Activated CD8-positive, alpha-beta memory T cell treated with anti-CD3 and anti-CD28 coated beads for 4 hours (primary cell): ENCODE measurements at places on chromosomes 2 and 18.

GRCh38 chr2:235066895-235067294 lies 115.1 kb downstream of the SH3BP4 start:
- DNase-seq: no peak

DNA sequence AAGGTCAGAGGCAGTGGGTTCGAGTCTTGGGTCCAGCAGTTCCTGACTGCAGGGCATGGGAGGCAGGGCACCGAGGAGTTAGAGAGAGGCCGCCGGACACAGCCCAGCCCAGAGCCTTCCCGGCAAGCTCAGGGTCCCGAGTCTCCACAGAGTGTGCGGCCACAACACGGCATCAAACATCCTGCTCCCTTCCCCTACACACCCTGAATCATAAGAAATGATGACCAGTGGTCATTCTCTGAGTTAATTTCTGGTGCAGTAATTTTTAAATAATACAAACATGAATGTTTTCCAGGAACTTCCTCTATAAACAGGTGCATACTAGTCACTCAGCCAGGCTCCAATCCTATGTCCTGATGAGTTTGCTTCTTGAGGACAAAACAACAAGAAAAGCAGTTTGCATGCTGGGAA lies 118.0 kb downstream of the PXDN start:
- no peak for DNase-seq

- DNase-seq: no peak
These were observed 13.2 kb downstream of the BIN1 start for GRCh38 chr2:127093648-127094210.

DNA sequence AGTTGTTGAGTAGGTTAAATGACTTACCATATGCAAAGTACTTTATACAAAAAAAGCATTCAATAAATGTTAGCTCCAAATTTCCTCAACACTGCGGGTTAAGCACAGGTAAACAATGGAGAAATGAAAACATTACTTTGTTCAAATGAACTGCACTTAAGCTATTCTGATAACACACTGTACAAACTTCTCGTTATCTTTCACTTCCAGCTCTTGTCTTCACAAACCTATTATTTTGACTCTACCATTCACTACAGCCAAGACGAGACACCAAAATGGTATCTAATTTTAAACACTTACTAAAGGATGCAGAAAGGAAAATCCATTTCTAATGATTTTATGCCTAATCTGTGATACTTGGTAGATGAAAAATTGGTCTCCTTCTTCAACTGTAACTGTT lies 43.8 kb downstream of the SLC40A1 start:
- no peak for DNase-seq

- no peak for DNase-seq
These were observed 86.8 kb downstream of the MAIP1 start for GRCh38 chr2:200042102-200042735.

DNA sequence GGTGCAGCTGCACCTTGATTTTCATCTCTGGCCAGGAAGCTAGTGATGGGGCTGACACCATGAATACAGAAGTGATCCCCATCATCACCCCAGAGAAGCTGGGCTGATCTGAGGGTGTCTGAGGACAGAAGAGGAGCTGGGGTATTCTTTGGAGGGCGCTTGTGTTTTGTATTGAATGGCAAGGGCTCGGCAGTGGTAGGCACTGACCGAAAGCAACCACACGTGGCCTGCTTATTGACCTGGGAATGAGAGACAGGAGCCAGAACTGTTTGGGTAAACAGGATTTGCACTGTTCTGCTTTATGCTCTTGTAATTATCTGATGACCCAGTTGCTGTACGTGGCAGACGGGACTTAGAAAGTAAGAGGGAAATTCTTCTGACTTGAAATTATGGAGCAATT lies 62.6 kb upstream of the RPL31 start:
- no peak for DNase-seq

- DNase-seq: no peak
These were observed 21.4 kb upstream of the STON1 start for GRCh38 chr2:48508461-48509124.

DNA sequence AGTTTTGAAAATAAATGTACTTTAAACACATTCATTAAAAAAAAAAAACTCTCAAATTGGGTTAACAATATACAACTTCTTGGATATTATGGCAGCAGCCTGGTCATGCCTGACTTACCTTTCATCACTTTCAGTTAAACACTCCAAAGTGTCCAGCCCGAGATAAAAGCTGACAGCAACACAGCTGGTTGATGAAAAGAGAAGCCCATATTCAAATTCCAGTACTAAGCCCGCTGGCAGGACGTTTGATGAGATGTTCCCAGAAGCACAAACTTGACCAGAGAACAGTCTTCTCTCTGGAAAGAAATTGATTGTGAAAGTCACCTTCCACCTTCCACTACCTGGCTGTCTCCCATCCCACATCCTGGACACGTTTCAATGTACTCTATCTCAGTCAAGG lies 586.3 kb downstream of the TDRD15 start:
- DNase-seq: no peak

DNA sequence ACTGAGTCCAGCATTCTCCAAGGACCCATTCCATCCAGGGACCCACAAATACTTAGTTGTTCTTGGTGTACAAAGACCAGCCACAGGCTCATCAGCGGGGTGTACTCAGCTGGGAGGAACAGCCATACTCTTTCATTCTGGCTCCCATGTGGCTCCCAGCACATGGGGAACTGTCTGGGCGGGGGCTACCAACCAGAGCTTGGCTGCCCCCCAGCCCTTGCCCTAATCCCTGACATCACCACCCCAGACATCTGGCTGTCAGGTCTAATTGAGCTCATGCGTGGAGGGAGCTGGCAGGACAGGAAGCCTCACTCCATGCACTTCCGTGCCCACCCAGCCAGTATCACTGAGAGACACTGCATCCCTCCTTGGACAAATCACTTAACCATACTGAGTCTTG lies 283.6 kb downstream of the DYSF start:
- DNase-seq: no peak

- DNase-seq: no peak
These were observed 16.1 kb downstream of the MROH2A start for GRCh38 chr2:233794128-233794658.

- no peak for DNase-seq
These were observed 31.4 kb downstream of the CCDC93 start for GRCh38 chr2:117982376-117983033.

DNA sequence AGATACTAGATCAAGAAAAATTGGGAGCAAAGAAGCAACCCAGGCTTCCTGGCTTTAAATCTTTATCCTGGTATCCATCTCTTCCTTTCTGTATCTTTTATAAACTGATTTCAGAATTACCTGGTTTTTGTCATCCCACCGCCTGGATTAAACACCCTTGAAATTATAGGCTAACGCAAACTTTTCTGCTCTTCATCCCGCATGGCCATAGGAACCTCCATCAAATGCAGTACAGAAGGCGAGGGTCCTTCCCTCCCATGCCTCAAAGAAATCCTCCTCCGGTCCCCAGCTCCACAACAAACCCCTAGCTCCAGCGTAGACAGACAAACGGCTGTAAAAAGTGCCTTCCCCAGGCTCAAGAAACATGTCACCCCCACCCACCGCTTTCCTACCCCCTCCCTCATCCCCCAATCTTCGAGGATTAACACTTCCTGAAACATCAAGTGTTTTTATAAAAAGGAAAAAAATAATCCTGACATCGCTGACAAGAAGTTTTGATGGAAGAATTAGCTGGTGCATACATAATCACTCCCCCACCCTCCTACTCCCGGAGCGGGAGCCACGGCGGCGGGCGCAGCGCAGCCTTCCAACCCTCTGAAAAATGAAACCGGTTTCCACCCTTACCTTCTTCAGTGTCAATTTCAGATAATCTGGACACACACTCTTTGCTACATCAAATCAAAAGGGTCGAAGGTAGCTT lies 7.6 kb downstream of the DLX1 start:
- no peak for DNase-seq

GRCh38 chr2:524442-524841 lies 152.8 kb downstream of the TMEM18 start:
- no peak for DNase-seq

DNA sequence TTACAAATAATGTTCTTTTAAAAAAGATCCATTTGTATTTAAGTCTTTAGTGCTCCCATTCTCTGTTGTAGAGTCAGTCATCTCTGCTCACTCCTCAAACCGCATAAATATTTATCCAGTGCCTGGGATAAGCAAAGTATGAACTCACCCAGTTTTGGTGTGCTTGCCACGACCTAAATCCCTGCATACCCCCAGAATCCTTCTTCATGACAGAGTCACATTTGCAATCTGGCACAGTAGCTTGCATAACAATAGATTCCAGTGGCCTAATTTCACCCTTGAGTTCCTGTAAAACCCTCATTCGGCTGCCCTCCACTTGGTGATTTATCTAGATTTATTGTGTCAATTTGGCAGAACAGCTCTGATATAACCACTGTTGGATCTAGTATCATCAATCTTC lies 92.9 kb downstream of the DTNA start:
- DNase-seq: no peak

DNA sequence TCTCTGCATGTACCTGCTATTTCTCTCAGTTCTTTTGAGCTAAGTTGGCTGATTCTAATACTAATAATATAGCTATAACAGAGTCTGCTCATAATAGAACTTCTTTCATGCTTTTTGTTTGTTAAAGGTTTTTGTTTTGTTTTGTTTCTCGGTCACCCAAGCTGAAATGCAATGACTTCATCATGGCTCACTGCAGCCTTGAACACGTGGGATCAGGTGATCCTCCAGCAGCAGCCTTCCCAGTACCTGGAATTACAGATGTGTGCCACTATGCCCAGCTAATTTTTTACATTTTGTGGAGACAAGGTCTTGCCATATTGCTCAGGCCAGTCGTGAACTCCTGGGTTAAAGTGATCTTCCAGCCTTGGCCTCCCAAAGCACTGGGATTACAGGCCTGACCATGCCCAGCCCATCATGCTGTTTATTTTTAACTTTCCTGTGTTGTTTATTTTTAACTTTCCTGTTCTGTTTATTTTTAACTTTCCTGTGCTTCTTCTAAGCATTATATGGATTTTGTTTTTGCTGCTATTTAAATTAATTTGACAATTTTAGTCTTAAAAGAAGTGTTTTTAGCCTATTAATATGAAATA lies 763.8 kb upstream of the CDH7 start:
- DNase-seq: no peak

DNA sequence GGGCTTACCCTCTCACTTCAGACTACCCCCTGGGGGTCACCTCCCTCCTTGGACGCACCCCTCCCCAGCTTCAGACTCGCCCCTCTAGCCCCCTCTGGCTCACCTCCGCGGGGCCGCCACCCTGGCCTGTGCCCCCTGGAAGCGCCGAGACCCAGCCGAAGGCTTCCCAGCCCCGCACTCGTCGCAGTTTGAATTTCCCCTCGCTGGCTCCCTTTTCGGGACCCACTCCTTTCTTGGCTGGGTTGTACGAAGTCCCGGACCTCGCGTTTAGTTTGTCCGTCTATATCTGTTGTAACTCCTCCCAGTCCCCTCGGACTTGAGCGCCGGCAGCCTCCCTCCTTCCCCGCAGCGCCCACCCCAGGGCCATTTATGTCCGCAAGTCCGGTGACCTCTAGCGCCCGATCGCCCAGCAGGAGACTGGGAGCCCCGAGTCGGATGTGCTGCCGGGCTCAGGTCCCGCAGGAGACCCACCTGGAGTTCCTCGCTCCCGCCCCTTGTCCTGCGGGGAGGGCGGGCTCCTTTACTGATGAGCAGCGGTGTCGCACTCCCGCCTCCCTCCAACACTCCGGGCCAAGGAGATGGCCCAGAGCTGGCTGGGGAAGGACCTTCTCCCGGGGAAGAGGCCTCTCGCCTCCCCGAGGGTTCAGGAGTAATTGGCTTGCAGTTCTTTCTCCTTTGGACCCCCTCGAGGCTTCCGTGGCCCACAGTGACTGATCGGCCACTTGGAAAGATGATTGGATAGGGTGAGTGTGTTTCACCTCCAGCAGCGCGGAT lies 692 bp upstream of the RAX start:
- no peak for DNase-seq

DNA sequence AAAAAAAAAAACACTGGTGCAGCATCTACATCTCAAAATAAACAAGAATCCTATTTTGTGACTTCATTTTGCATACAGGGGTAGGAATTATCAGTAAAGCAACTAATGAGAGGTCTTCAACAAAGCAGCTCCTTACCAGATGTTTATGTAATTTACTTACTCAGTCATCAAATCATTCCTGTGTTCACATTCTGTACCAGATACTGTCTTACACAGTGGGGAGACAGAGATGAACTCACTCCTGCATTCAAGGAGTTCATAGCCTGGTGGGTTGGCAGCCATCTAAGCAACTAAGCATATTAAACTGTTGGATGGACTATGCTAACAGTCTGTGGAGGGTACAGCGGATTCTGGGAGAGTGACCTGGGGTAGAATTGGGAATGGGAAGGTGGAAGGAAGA lies 169.0 kb downstream of the OSR1 start:
- DNase-seq: no peak

GRCh38 chr2:63886445-63886844 lies 44.7 kb downstream of the UGP2 start:
- no peak for DNase-seq

- no peak for DNase-seq
These were observed 217.9 kb downstream of the NAPG start for GRCh38 chr18:10743766-10744165.
